ENCODE measurements at places on chromosomes 12 and 14. TPM values are rescaled to one million over a fixed set of nuclear protein-coding genes. Genes with fewer than 3 reads are reported as not detected.

The OR6C2 gene
- polyA plus RNA-seq = not detected

DNA sequence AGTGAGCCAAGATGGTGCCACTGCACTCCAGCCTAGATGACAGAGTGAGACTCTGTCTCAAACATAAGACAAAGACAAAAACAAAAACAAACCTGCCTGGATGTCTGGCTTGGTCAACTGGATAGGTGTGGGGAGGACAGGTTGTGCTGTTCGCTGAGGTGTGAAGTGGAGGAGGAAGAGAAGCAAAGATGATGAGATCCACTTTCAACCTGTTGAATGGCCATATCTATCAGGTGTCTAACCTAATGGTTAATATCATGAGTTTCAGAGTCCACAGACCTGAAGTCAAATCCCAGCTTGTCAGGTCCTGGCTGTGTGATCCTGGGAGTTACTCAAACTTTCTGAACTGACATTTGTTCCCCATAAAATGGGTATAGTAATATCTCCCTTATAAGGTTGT, 9.7 kb upstream of the CCDC177 start:
- no peak for DNase-seq

The WIF1 gene
- 2.0 TPM for polyA plus RNA-seq

DNA sequence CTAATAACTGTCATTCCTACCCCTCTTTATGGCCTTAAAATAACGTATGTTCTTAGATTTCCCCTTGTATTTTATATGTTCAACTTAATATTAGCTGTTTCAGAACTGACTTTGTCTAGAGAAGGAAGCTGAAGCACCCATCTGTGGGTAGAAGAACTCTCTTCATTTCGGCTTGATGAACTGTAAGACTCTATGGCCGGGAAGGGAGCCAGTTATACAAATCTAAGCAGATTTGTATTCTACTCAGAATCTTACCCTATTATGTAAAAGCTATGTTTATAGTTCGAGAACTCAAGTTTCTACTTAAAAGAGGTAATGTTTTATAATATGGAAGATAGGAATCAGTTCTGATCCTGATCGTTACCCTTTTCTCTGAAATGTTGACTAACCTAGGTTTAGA, 390.9 kb upstream of the PRICKLE1 start:
- no peak for DNase-seq

DNA sequence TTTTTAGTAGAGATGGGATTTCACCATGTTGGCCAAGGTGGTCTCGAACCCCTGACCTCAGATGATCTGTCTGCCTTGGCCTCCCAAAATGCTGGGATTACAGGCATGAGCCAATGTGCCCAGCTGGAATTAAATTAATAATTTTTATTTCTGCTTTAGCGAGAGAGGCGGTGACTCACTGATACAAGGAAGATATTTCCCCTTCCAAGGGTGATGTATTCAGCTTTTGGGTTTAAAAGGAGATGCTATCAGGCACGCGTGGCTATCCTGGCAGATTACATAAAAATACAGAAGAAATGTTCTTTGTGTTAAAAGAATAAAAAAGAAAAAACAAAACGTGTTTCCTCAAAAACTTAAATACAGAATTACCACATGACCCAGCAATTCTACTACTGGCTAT, 12.4 kb upstream of the P2RX7 start:
- no peak for DNase-seq

GRCh38 chr12:54625598-54625997, 9.1 kb downstream of the LACRT start:
- no peak for DNase-seq

The CD163L1 gene
- polyA plus RNA-seq = 1.9 TPM

The EXOC3L4 gene
- polyA plus RNA-seq = 1.4 TPM

- DNase-seq = no peak
Measured at GRCh38 chr12:121874071-121874470, 14.5 kb upstream of the PSMD9 start.

DNA sequence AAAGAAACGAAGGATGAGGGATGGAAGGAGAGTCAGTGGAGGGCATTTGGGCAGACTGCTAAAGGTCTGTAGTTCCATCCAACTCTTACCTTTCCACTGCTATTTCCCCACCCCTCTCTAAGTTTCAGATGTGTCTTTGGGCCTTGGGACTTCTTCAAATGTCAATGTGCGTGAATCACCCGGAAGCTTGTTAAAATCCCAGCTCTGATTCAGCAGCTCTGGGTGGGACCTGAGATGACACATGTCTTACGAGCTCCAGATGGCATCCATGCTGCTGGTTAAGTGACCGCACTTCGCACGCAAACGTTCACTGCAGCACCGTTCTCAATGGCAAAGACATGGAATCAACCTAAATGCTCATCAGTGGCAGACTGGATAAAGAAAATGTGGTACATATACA, 309.9 kb downstream of the VRK1 start:
- DNase-seq = no peak

GRCh38 chr12:124626971-124627411, 59.6 kb upstream of the NCOR2 start:
- DNase-seq = no peak

The SCNN1A gene
- 68.1 TPM for polyA plus RNA-seq

The DTX1 gene
- polyA plus RNA-seq = 10.3 TPM

DNA sequence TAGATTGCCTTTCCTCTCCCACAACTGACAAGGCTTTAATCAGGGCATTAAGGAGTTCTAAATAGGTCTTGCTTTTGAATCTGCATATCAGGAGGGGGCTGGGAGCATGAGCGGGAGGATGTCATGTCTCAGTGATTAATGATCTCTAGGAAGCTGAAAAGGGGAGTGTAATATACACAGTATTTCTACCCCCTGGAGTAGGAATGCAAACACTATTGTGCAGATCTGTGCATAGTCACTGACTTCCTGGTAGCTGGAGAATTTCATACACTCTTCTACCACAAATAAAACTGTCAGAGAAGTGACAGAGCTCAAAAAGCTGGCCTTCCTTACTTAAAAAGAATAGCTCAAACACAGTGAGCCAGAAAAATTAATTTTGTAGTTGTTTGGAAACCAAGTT, 65.8 kb downstream of the RIC8B start:
- peak; percentile 61 for DNase-seq

GRCh38 chr12:40502322-40502721, 189.9 kb upstream of the CNTN1 start:
- no peak for DNase-seq

- no peak for DNase-seq
Measured at GRCh38 chr14:65239938-65240296, 137.6 kb upstream of the MAX start.

Data from right renal cortex interstitium (tissue), 3 donors.